ENCODE measurements at places on chromosomes 2 and 18.

GRCh38 chr2:169579044-169579443 lies 5.1 kb upstream of the PPIG start:
- DNase-seq: no peak

- DNase-seq: no peak
These were observed 24.3 kb downstream of the TRAPPC12 start for GRCh38 chr2:3403587-3404334.

DNA sequence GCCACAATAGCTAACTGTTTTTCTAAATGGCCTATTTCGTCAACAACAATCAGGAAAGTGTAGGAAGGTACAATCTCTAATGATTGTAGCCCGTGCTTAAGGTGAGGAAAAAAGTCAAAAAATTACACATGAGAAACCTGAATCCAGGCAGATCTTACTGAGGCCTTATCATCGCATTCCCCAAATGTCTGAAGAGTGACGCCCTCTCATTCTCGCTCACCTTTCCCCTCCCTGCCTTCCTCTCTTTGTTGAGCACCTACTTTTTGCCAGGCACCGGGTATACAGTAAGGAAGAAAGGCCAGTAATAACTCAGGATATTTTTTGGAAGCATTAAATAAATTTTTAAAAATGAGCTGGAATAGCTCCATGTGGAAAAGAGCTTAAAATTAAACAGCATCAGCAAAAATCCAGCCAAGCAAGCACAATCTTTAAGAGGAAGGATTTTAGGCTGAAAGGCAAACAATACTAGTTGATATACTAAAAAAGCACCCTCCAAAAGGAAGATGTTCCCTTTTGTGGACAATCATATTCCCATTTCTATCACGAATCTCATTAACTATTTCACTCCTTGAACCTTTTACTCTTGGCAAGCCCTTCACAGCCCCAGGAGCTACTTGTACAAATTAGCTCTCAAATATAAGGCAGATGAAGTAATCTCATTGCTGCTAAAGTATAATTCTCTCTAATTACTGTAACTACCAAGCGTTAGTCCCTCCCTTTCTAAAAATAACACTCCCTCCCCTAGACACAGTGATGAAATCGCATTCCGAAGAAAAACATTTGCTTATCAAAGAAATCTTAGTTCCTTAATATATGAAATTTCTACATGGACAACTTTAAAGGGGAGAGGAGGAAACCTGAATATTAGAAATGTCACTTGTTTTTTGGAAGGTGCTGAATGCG lies 40.0 kb downstream of the STAT1 start:
- no peak for DNase-seq

GRCh38 chr2:224210286-224211180 lies 171.4 kb upstream of the SERPINE2 start:
- no peak for DNase-seq

DNA sequence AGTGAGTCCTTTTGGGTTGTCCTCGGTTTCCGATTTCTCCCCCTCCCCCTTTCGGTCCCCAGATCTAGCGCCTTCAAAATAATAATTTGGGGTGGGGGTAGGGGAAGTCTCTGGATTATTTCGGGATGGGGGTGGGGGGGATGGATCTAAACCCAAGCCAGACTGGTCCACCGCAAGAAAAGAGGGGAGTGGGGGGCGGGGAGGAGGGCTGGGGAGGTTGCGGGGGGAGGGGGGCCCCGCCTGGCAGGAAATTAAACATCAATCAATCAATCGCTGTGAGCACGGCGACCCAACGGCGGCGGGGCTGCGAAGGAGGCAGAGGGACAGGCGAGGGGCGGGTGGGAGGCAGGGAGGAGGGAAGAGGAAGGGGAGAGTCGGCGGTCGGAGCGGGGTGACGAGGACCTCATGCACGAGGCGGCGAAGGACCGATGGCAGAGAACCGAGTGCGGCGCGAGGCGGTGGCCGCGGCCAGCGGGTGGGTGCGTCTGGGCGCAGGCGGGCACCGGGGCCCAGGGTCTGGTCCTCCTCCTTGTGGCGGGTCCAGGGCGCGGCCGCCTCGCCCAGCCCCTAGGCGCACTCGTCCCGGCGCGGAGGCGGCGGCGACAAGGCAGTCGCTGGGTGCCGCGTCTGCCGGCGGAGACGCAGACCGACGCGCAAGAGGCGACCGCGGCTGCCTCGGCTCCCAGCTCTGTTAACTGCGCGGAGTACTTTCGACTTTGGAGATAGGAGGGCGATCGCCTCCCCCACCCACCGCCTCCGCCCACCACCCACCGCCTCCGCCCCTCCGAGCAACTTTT lies 468 bp upstream of the SATB2 start:
- DNase-seq: no peak

DNA sequence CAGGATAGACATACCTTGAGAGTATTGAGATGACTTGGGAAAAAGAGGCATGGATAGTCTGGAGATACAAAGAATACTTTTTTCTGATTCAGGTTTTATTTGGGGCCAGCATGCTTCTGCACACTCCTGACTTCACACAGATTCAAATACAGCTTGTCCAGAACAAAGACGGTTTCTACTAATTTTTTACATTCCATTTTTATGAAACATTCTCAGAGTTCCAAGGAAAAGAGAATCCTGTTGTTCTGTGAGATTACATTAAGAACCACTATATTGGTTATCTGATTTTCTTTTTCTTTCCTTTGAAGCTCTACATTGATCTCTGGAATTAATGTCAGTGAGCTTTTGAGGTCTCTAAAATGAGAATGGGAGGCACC lies 41.0 kb downstream of the PTPRM start:
- no peak for DNase-seq

GRCh38 chr2:8595811-8596600 lies 85.8 kb upstream of the ID2 start:
- no peak for DNase-seq

GRCh38 chr2:111523009-111523408 lies 361.0 kb downstream of the ANAPC1 start:
- no peak for DNase-seq

DNA sequence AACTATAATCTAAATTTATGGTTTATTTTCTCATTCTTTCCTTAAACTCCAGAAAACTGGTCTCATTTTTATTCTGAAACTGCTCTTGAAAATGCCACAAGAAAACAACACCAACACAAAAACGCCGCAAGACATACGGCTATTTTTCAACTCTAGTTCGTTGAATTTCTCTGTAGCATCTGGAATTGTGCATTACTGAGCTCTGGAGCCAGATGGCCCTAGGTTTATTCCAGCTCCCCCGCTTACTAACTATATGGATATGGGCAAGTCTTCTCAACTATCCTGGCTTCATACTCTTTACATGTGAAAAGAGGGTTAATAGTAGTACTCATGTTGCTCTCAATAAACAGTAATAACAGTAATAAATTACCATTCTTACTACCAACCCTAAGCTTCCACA lies 19.9 kb downstream of the FAM98A start:
- no peak for DNase-seq
